ENCODE measurements at places on chromosomes 16 and 17.
A peak's percentile ranks its signal among the peaks of the same experiment; 100 is the strongest.

- no peak for DNase-seq
These were observed 8.8 kb downstream of the STX1B start for GRCh38 chr16:31001507-31002249.

DNA sequence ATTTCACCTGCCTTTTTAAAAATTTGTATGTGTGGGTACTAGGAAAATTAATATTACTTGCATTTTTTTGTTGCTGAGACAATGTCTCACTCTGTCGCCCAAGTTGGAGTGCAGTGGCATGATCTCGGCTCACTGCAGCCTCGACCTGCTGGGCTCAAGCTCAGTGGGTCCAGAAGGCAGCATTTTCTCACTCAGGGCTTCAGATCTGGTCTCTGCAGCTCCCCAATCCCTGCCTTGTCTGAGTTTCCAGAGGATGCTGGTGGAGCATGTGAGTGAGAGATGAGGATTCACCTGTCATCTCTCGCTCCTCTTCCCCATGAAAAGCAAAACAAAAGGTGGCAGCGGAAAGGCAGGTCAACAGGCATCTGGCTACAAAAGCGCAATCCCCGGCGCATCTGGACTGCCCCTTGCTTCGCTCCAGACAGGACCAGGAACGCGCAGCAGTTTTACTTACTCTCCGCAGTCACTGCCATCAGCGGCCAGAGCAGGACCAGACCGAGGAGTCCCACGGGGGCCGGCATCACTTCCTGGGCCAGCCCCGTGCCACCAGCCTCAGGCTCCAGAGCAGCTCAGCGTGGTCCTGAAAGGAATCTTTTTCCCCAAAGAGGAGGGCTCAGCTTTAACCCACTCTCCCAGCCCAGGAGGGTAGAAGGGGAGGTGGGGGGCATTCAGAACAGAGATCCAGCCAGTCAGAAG lies 59.9 kb downstream of the LITAF start:
- no peak for DNase-seq

- DNase-seq = no peak
These were observed 3.0 kb upstream of the SLC6A4 start for GRCh38 chr17:30238387-30239088.

DNA sequence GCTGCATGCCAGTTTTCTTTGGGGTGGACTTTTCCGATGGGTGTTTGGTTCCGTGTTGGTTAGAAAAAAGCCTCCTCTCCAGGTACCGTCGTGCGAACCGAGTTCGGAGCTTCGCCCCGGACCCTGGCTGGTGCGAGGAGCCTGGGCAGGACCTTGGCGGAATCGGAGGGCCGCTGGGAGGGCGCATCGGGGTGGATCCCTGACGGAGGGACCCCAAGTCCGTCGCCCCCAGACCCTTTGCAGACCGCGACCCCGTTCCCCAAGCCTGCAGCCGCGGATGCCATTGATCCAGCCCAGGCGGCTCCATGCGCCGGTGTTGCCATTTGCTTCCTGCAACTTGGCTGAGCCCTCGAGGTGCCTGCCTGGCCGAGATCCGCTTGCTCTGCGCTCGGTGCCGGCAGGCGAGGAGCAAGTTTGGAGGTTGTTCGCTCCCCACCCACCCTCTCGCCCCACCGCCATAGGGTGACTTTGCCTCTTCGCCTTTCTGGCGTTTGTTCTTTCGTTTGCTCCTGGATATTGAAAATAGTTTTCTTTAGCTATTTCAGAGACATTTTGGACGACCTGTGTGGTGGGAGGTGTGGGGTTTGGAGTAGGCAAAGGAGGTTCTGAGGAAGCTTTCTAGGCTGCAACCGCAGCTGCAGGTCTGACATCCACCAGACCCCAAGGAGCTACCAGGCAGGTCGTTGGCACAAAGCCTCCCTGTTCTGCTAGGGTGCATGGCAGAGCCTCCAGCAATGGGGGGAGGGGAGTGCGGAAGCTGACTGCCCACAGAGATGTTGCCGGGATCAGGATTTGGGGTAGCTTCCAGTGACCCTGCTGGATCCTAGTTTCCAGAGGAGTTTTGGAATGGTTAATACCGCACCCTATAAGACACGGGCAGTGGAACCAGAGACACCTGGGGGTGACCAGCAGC lies 58.2 kb downstream of the RAP1GAP2 start:
- peak; percentile 32 for DNase-seq

GRCh38 chr17:33494151-33494550 lies 201.1 kb upstream of the ASIC2 start:
- no peak for DNase-seq

DNA sequence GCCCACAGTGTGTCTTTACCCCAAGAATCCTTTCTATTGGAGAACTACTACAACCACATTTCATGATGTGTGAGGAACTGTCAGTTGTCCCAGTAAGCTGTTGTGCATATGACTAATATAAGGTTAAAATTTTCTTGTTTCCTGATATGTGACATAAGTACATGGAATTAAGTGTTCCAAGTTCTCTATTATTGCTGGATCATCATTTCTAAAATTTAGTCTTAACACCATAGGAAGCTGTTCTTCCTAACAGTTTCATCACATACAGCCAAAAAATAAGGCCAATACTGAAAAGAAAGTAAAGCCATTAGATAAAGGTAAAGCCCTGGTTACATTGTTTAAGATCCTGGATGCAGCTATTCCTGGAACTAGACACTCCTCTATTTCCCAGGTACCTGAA lies 620.9 kb upstream of the CDH8 start:
- no peak for DNase-seq

DNA sequence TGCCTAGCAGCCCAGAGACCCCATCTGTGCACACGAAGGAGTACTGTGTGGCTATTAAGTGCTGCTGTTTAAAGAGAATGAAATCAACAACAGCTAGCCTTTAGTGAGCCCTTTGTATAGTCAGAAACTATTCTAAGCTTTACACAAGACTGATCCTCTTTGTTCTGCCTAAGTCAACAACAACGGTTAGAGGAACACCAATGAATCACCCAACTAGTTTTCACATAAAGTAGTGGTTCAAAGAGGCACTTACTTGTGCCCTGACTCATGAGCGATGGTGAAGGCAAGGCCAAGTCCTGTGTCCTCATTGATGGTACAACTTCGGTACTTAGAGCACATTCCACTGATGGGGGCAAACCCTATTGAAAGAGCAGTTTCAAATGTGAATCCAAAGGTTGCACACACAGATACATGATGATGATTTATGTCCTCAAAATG lies 75.8 kb downstream of the ADAMTS18 start:
- DNase-seq = no peak

- no peak for DNase-seq
These were observed 36.9 kb downstream of the GPATCH8 start for GRCh38 chr17:44466339-44466738.

DNA sequence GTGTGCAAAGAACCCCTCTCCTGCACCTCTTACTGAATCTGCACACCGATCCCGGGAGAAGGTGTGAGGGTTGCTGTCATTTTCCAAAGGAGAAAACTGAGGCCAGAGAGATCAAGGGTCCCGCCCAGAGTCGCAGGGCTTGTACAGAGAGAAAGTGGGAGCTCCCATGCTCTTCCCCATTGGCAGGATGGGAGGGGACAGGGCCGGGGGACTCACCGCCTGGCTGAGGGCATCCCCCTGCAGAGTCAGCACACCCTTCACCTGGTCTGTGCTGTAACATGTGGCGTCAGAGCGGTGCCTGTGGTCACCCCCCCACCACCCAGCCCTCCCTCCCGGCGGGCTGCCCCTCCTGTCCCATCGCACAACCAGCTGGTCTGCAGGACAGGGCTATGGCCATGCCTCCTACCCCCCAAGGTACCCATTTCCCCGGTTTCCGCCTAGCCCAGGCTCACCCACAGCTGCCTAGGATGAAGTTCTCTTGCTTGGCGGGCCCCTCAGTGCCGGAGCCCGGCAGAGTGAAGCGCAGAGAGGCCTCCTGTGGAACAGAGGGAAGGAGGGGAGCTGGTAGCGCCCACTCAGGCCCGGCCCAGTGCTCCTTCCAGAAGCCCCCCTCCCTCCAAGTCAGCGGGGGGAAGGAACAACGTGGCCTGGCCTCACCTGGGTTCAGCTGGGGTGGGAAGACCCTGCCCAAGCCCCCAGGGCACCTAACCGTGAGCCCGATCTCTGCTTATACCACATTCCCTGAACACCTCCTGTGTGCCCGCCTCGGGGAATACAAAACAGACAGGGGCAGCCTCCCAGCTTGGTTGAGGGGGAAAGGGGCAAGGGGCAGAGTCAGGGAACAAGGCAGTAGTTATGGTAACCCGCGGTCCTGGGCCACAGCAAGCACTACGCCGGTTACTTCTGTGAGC lies 1.1 kb downstream of the ROGDI start:
- DNase-seq = no peak

DNA sequence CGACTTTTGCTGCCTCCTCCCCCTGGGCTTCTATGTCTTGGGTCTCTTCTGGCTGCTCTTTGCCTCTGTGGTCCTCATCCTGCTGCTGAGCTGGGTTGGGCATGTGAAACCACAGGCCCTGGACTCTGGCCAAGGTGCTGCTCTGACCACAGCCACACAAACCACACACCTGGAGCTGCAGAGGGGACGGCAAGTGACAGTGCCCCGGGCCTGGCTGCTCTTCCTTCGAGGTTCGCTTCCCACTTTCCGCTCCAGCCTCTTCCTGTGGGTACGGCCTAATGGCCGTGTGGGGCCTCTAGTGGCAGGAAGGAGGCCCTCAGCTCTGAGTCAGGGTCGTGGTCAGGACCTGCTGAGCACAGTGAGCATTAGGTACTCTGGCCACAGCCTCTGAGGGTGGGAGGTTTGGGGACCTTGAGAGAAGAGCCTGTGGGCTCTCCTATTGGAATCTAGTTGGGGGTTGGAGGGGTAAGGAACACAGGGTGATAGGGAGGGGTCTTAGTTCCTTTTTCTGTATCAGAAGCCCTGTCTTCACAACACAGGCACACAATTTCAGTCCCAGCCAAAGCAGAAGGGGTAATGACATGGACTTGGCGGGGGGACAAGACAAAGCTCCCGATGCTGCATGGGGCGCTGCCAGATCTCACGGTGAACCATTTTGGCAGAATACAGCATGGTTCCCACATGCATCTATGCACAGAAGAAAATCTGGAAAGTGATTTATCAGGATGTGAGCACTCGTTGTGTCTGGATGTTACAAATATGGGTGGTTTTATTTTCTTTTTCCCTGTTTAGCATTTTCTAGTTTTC lies 2.3 kb downstream of the GP1BA start:
- peak; percentile 29 for DNase-seq

GRCh38 chr17:27891841-27892240 lies 1.3 kb downstream of the LYRM9 start:
- DNase-seq = no peak

GRCh38 chr16:81581107-81581506 lies 136.5 kb downstream of the CMIP start:
- no peak for DNase-seq

DNA sequence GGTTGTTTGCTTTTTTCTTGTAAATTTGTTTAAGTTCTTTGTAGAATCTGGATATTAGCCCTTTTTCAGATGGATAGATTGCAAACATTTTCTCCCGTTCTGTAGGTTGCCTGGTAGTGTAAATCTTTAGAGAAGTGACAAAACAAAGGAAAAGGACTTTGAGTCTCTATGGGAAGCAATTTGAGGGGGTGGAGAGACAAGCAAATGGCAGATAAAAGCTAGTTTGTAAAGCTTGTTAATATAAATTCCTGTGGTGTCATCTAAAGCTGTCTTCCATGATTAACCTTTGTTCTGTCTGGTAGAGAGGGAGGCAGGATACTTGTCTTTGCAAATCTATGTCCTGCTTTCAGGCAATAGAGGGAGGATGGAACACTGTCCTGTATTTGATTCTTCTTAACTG lies 40.6 kb upstream of the CACNG4 start:
- no peak for DNase-seq

DNA sequence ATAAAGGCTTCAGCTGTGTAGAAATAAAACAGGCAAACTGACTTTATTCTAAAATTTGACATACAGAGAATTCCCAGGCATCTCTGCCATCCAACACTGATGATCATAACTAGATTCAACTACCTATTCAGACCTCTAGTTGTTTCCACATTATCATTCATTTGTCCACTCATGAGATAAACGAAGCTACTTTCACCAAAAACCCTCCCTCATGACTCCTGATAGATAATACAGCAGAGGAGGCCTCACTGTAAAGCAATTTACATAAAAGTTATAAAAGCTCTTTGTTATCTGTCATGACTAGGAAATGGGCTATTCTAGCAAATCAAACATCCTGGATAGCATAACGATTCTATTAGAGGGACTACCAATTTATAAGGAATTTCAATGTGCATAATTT lies 19.6 kb upstream of the RFFL start:
- DNase-seq = no peak

- DNase-seq = no peak
These were observed 392.5 kb downstream of the HS3ST3B1 start for GRCh38 chr17:14693382-14693781.

DNA sequence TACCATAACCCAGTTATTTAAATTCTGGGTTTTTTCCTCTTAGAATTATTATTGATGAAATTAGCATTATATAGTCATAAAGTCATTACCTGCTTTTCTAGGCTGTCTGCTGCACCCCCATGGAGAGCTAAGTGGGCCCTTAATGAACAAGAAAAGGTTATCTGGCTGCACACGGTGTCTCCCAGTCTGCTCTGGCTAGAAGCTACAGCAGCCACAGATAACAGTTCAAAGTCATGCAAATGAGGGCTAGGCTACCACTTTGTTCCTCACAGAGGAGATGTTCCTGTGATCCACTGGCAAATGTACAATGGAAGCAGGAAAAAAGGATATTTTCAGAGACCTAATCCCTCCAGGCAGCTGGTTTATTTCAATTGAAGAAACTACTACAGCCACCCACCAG lies 112.1 kb downstream of the SNX11 start:
- no peak for DNase-seq

- DNase-seq = peak; percentile 92
These were observed 1.2 kb downstream of the TMEM95 start for GRCh38 chr17:7356072-7356549.

GRCh38 chr17:47847341-47848197 lies 3.4 kb downstream of the SP6 start:
- DNase-seq = no peak

GRCh38 chr17:72151565-72152386 lies 31.0 kb downstream of the SOX9 start:
- no peak for DNase-seq

GRCh38 chr17:34601416-34601815 lies 22.0 kb downstream of the TMEM132E start:
- DNase-seq = no peak

GRCh38 chr17:29193146-29193545 lies 12.9 kb upstream of the MYO18A start:
- DNase-seq = no peak

Measured in activated CD4-positive, alpha-beta T cell treated with anti-CD3 and anti-CD28 coated beads, Interleukin-2, amount 50 U/mL, for 48 hours (primary cell).